CD4-positive, alpha-beta T cell (primary cell): ENCODE measurements at places on chromosomes 4 and X.

DNA sequence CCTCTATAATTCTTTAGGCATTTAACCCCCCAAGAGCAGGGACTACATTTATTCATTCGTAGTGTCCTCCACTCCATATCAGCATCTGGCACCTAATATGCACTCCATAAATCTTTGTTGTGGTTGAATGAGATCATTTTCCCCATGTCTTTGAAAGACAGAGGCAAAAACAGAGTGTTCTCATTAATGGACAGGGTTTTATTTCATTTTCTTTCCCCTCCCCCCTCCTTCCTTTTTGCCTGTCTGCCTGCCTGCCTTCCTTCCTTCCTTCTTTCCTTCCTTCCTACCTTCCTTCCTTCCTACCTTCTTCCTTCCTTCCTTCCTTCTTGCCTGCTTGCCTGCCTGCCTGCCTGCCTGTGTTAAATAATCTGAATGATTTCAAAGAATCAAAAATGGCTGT is 83.2 kb downstream of the SHROOM3 start:
- no peak for DNase-seq

DNA sequence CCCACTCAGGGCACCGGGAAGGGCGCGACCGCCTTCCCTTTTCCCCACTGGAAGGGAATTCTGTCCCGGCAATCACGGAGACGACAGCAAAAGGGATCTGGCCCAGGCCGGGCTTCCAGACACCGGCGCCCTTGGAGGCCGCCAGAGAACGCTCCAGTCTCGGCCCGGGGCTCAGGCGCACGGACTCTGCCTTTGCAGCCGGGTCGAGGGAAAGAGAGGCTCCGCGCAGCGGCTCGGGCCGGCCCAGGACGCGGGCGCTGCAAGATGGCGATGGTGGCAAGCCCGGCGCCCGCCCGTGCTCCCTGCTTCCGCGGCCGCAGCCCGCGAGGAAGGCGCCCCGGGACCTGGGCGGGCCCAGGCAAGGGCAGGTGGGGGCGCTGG is 1.1 kb downstream of the CTBP1 start:
- no peak for DNase-seq

GRCh38 chrX:21735768-21736127 is 22.2 kb downstream of the SMPX start:
- DNase-seq: no peak

DNA sequence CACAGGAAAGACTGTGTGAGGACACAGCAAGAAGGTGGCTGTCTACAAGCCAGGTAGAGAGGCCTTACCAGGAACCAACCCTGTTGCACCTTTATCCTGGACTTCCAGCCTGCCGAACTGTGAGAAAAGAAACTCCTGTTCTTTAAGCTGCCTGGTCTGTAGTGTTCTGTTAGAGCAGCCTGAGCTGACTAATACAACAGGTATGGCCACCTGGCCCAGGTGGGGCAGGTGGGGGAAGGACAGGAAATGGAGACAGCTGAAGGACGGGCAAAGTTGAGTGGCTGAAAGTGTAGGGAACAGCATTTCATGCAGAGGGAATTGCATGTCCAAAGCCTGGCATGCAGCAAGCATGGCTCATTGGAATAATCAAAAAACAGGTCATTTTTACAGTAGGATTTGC is 35.1 kb downstream of the CYTL1 start:
- no peak for DNase-seq

DNA sequence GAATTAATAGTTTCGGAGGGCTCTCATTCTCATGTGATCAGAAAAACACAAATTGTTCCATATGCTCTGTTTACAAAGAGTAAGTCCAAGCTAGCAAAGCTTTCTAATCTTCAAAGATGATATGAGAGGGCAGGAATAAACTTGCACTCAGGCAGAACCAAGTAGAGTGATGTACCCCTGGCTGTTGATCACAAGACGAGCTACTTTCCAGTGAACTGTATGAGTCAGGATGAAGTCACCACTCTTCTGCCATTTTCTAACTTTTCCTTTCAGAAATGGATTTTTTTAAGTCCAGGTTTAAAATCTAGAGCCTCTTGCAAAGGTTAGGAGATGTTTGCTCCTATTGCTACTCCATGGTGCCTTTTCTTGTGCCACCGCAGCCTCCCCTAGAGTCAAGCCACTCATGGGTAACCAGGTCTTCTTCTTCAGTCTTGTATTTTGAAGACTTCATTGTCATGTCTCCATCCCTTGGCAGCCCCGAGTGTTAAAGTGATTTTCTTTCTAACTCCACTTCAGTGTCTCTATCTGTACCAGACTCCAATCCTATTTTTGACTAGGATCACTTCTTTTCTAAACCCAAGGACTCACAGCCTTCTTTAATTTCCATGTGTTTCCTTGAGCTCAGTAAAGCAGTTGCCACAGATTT is 171.9 kb upstream of the GALNT7 start:
- no peak for DNase-seq

- DNase-seq: no peak
These were observed 645 bp downstream of the APLN start for GRCh38 chrX:129653971-129654651.

DNA sequence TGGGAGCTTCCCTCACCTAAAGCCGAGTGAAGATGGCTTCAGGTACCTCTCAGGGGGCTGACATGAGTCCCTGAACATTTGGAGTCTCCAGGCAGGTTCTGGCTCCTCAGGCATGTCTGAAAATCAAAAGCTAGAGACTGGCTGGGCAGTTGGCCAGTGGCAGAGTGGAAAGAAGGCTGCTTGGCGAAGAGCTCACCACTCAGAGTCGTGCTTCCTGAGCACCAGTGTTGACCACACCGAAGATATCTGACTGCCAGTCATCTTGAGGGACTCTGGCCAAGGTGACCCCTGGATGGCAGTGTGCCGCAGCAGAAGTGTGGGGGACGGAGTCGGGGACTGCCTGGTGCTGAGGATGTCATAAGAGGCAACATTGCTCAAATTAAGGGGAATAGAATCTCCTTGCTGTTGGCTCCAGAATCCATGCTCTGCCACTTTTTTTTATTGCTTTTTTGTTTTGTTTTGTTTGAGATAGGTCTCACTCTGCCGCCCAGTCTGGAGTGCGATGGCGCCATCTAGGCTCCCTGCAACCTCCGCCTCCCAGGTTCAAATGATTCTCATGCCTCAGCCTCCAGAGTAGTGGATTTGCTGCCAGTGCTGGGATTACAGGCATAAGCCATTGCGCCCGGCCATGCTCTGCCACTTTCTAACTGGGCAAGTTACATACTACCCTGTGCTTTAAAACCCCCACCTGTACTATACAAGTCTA is 172.5 kb upstream of the GATB start:
- no peak for DNase-seq
